ENCODE measurements at places on chromosomes 12 and 14.

DNA sequence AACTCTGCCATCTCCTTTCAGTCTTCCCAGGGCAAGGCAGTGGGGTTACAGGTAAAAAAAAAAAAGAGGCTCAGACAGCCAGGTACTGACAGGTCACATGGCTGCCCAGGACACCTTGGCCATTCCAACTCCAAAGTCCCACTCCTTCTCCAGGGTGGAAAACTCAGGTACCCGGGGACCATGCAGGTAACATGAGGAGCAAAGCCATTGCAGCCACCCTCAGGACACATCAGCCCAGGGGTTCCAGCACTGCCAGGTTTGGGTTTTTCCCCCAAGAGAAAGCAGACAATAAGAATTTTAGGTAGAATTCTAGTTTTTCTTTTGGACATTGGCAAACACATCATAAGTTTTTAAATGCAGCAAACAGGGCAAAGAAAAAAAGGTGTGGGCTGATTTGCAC lies 15.3 kb downstream of the FAM222A start:
- no peak for DNase-seq

DNA sequence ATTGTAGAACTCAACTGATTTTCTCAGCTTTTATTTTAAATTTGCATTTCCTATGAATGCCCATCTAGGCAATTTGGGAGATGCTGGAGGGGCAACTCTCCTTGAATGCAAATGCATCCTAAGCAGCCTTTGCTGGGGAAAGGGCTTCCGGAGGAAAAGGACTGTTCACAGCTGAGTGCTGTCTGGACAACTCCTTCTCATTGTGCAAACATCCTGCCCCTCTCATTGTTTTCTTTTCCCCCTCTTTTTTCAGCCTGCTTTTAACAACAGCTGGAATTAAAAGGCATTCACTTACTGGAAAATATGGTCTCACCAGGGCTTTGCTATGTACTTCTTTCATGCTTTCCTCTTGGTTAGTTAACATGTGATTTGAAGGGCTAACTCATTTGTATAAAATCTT lies 397.8 kb downstream of the FUT8 start:
- DNase-seq, result no peak

DNA sequence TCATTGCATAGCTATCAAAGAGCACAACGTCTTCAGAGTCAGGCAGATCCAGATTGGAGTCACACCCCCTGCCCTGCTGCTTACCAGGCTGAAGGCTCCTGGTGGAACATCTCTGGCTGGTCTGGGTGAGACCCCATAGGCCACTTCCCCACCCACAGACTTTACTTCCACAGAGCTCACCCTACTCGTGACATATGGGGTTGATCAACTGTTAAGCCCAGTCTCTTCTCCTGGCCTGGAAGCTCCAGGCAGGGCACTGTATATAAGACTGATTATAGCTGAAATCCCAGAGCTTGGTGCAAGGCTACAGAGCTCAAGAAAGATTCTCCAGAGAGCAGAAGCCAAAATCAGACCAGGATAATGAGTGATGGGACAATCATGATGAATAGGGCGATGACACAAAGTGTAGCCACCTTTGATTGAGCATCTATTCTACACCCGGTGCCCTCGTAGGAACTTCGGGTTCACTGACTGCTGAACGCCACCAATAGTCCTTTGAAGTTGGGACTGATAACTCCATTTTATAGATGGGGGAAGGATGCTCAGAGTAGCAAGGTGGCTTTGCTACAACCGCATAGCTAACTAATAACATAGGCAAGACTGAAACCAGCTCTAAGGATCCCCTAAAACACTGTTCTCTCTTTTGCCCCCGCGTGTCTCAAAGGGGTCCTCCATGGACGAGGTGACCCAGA lies 287.8 kb downstream of the BCL11B start:
- no peak for DNase-seq

DNA sequence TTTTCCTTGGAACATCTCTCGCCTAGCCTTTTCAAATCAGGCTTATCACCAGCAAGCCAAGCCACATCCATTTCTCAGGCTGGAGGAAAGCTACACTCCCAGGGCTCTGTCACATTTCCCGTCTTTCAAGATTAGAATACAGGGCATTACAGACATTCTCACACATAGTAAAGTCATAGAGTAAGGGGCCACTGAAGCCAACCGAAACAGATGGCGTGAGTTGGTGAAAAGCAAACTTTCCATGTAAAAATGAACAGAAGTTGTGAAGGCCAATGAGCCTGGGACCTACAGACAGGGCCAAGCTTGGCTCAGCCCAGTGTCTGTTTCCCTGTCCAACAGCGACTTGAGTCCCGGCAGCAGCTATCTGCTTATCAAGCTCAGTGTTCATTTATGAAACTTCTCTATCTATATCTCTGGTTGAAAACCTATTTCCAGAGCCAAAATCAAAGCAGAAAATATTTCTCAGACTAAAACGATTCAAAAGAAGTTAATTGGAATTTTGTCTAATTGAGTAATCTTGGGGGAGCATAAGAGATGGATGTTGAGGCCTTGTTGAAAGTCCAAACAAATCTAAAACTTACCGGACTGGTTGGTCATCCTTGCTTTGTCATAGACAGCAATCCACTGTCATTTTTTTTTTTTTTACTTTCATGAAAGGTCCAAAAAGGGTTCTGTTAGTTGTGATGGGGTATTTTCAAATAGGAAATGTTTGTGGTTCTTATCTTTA lies 105.6 kb downstream of the DAAM1 start:
- peak; percentile 78 for DNase-seq

DNA sequence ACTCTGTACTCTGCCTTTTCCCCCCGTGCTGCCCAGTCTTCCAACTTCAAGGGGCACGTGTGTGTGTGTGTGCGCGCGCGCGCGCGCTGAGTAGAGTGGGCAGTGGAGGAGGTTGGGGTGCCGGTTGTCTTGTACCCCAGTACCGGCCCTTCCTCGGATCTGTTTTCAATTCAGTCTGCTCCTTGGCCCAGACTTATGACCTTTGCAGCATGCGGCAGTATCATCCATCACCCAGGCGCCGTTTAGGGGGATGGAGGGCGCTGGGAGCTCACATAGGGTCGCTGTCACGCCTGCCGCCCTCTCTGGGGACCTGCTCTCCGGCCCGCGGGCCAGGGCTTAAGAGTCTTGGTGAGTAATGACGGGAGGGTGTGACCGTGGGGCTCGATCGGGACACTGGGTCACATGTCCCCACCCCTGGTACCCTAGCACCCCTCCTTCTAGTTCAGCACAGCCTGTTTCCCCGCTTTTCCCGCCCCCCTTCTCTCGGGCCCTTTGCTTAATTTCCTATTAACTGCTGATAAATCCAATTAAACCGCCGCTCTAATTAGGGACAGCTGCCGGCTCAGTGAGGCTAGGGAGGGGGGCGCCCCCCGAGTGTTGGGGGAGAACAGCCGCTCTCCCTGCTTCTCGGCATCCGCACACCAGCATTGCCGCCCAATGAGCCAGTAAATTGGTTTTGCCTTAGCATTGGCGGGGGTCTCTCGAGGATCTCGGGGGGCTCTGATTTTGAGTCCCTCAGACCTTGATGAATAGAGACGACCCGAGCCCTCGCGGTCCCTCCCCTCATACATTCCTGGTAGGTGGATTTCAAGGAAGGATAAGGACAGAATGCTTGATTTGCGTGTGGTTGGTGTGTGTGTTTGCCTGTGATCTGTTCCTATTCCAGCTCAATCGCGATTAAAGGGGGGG lies 9.3 kb downstream of the STAC3 start:
- DNase-seq, result no peak

GRCh38 chr12:3225154-3225795 lies 148.1 kb downstream of the TSPAN9 start:
- no peak for DNase-seq

DNA sequence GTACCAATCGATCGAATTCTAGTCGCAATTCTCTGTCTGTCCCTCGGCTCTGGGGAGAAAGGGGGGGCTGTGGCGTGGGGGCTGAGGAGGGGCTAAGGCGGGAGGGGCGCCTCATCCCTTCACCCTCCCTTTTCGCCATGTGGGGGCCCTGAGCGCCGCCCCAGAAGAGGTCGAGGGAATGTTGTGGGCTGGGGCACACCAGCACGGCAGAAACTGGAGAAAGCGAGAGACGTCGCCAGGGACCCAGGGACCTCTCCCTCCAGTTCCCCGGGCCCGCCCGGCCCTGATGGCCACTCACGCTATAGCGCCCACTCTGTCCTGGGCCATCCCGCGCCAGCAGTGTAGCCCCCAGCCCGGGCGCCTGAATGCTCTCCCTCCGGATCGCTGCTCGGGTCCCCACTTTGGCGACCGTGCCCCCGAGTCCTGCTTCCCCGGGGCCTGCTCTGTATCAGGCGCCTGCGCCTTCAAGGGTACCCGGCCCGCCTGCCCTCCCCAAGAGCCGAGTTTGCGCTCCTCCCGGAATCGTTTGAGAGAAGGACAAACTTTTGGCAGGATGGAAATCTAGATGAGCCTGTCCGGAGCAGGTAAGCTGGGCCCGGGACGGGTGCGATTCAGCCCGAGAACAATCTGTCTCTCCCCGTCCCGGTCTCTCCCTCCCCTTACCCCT lies 62.6 kb downstream of the SMUG1 start:
- DNase-seq, result no peak

DNA sequence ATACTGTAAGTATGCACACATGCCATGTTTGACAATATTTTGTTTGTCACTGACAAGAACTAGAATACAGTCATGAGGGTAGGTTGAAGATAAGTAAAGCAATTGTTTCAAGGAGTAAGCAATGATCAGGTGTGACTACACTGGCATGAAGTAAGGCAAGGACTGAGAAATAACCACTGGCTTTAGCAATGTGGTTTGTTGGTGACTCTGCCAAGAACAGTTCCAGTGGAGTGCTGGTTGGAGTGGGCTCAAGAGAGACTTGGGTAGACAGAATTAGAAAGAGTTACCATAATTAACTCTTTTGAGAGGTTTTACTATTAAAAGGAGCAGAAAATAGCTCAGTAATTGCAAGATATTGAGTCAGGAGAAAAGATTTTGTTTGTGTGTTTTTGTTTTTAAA lies 129.6 kb downstream of the GTF2A1 start:
- no peak for DNase-seq

Data from left cardiac atrium (tissue), 4 donors.